ENCODE measurements at places on chromosomes 7 and 10.

- DNase-seq = no peak
Observed at GRCh38 chr7:146510088-146510680, 393.6 kb downstream of the CNTNAP2 start.

DNA sequence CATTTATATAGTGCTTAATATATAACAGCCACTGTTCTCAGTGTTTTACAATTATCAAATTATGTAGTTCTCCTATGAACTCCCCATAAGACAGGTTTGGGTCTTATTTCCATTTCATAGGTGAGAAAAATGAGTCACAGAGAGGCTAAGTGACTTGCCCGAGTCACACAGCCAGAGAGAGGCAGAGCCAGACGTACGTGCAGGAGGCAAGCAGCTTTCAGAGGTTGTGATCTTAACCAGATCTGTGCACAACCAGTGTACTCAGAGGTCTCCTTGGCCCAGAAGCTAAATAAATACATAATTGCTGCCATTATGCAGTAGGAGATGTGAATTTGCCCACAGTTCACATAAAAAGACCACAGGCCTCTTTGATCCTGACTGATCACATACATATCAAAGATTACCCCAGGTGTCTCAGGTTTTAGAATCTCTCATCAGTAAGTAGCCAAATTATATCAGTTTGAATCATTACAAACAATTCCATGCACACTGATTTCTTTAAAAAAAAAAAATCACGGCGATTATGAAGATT lies 304.7 kb upstream of the AOAH start:
- DNase-seq = no peak

DNA sequence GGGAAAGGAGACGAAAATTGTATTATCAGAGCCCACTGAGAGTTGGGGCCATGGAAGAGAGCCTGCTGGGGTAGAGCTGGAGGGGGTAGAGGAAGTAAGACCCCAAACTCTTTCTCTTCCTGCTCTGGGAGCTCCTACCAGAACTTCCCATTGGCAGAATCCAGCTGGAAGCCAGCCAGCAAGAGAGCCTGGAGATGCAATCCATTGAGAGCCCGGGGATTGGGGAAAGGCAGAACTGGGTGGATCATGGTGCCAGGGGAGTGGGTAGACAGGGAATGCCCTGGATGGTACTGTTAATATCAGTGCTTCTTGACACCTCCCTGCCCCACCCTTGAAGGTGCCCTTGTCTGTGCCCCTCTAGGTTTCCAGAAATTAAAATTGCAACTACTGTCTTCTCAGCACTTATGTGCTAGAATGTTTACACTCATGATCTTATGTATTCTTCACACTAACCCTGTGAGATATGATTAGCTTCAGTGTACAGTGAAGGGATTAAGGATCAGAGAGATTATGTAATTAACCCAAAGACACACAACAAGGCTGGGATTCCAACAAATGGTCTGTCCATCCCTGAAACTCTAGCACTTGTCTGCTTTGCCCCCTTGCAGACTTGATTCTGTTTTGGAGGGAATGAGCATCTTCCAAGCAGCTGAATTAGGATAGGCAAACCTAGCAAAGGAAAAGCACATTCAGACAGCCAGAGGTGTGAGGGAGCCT lies 154.1 kb downstream of the C10orf105 start:
- no peak for DNase-seq

DNA sequence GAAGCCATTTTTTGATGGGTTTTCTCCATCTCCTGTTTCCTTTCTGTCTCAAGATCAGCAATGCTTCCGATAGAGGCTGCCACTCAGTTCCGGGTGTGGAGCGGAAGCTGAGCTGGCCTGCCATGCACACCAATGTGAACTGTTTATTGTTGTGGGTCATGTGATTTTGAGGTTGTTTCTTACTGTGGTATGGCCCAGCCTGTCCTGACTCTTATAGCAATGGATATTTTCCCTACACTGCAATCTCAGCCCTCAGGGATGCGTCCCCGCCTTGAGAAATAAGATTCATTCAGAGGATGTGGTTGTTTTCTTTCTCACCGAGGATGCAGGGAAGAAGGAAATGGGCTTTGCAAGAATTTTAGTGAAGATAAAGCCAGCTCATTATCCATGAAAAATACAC lies 134.7 kb downstream of the PFKFB3 start:
- DNase-seq = no peak

DNA sequence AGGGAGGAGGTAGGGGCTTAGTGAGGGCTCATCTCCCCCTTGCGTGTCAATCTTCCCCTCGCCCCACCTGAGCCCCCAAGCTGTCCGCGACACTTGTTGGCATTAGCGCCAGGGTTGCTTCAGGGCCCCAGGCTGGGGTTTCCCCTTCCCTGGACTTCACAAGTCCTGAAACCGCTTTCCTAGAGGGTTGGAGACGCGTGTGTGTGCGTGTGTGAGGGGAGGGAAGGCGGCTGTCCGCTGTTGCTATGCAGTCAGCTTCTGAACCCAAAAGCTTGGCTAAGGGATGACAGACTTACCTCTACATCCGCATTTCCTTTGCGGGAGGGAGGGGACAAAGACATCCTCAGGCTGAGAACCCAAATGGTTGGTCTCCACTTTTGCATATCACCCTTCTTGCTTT lies 803 bp downstream of the GOLGA7B start:
- no peak for DNase-seq

DNA sequence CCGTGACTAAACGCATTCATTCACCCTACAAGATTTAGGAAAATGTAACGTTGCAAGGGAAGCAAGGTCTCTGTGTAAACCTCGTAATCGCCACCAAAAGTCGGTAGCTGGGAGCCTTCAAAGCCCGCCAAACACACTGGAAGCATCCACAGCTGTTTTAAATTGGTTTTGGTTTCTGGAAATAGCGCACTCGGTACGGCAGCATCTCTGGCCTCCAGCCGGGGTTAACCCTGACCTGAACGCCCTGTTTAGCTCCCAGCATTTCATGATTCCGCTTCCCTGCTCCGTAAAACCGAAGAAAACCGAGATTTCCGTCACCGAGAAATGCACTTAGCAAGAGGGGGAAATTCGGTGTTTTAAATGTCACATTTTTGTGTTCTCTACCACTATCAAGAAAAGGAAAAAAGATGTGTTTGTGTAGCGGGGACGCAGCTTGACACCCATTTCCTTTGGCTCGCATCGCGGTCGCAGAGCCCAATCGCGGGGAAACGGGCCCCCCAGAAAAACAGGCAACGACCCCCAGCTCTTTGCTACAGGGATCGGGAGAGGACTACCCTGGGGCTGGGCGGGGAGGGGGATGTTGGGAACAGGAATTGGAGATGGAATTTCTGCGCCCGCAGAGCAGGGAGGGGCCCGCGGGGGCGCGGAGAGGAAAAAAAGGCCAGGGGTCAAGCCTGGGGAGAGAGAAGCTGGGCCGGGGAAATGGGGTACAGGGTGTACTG lies 646 bp downstream of the SGCE start:
- DNase-seq = no peak

DNA sequence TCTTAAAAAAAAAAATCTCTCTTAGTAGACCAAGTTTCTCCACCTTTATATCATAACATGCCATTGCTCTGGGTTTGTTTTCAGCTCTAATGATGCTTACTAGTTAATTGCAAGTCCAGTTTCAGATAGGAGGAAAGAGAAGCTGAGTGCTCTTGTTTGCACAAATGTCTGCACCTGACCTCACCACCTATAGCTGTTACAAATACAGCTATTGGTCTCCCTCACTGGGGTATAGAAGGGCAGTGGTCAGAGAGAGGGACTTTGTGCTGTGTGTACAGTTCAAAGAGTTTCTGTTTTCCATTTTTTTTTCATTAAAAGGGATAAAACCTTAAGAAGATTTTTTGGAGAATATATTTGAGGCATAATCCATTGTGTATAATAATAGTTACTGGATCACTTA lies 52.7 kb downstream of the TAS2R16 start:
- no peak for DNase-seq

- DNase-seq = no peak
Observed at GRCh38 chr10:72255977-72256729, 17.6 kb upstream of the DDIT4 start.

- no peak for DNase-seq
Observed at GRCh38 chr7:142855114-142855743, 353 bp downstream of the EPHB6 start.

- DNase-seq = no peak
Observed at GRCh38 chr10:89566992-89567391, 31.6 kb upstream of the SLC16A12 start.

GRCh38 chr10:62862447-62862846 lies 46.3 kb upstream of the EGR2 start:
- no peak for DNase-seq

DNA sequence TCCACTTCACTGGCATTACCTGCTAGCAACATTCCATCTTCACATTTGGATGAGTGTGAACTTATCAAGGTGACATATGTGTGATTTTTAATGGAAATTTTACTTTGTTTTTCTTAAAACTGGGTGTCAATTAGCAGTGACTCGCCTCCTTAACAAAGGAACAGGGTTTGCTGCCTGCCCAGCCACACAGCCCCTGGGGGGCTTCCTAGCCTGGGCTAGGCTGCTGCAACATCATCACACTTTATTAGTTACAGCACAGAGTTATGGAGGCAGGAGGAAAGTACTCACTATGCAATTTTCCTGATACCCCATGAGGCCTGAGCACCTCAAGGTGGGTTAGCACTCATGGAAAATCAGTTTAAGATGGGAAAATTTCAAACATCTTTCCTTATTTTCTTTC lies 861.3 kb downstream of the NRG3 start:
- no peak for DNase-seq

GRCh38 chr10:81865581-81865980 lies 9.4 kb upstream of the NRG3 start:
- no peak for DNase-seq

- DNase-seq = no peak
Observed at GRCh38 chr10:76628801-76629200, 1008.8 kb downstream of the KCNMA1 start.

DNA sequence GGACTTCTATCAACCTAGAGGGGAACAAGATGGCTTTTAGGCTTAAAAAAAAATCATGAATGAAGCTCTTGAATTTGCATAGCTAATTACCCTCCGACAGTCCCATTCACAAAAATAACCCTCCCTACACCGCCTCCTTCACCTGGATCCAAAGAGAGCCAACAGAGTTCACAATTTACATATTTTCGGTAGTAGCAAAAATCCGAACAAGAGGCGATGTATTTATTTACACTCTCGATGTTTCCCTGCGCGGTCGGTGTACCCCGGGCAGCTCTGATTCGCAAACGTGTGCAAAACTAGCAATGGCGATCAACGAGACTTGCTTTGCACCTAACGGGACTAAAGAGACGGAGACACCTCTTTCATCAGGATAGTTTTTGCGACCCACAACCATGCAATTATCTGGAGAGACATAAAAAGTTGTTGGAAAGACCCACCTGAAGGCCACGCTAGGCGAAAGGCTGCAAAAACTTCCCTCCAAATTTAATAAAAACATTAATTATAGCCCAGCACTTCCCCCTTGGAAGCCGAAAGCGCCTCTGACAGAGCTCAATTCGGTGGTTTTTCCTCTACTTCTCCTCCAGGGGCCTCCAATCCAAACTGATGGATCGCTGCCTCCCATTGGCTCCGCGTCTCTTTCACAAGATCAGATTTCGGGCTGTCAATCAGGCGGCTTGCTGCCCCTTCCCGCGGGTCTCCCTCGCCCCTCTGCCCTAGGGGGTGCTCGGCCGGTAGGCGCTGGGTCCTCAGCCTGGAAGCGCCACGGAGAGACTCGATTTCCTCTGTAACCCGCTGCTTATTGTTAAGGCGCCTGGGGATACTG lies at the start of gene ETV1:
TSS of gene ETV1 (minus strand) at position 541 of the 823 bp plus-strand sequence. CDS start 614 bp downstream, outside the sequence.
- no peak for DNase-seq
